Fibroblast of villous mesenchyme (primary cell): ENCODE measurements at places on chromosomes 3 and 15.

- DNase-seq = no peak
Observed at GRCh38 chr3:25084016-25084415, 344.0 kb upstream of the RARB start.

DNA sequence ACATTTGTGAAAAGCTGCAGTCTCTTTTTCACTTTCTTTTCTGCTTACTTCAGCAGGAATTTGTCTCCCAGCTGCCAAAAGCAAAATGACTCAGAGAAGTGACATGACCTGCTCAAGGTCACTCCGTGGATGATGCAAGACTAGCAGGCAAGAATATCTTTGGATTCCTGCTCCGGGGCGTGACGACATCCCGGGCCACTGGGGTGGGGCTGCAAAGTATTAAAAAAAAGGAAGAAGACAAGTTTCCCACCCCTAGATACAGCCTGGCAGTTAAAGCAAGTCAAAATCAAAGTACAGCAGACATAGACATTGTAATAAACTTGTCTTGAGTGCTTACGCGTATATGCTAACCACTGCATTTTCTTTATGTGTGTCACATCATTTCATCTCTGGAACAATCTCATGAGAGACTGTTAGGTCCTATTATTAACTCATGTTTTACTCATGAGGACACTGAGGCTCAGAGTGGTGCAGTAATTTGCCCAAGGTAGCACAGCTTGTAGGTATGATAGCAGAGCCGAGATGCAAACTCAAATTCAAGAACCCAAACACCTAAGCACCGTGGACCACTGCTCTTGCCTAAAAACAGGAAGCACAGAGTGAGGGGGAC, 485.2 kb upstream of the PROK2 start:
- peak; percentile 99 for DNase-seq

GRCh38 chr15:71107501-71107815, 7.8 kb upstream of the THSD4 start:
- DNase-seq = no peak

DNA sequence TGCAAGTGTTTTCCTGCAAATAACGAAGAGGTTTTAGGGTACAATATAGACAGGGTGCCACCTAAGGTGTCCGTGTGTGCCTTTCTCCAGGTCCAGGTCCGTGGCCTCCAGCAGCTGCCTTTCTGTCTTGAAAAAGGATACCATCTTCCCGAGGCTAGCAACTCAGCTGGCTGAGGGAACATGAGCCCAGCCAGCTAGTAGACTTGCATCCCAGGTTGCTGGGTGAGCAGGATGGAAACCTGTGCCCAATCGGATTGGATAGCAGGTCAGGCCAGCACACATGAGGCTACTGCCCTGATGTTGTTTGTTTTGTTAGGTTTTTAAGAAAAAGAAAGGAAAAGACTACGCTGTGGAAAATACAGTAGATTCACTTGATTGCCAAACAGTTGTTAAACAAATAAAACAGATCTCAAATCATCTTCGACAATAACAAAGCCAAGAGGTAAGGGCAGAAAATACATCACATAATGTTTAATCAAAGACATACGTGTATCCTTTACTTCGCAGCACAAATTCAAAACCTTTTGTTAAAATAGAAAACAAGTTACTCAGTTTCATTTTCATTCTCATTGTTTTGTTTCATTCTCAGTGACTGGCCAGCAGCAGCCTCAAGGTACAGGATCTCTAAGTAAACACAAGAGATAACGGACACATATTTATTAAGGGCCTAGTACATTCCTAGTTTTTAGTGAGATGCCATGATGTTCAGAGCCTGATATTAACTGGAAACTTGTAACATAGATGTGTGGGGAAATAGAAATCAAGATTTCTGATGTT, 661.2 kb upstream of the NR2F2 start:
- peak; percentile 53 for DNase-seq

DNA sequence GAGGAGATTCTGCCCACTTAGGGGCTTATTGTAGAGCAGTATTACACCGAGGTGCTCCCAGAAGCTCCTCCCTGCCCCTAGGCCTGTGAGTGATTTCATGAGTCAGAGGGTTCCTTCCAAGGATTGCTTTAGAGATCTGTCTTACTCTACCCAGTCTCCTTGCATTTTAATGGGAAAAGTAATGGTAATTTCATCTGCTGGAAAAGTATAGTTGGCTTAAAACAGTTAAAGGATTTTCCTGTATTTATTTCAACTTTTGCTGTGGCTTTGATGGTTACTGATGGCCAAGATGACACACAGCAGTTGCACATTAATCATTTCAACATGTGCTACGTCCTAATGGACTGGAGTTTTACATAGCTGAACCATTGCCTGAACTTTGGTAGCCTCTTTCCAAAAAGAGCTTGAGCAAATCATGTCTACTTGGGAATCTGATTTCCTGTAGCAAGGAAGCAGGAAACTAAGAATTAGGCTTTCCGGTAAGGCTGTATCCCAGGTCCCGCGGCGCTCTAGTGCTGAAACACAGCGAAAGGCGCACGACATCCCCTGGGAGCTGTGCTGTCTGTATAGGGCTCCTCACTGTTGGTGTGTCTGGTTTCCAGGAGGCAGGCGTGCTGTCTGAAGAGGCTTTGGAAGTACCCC, 9.2 kb upstream of the PGPEP1L start:
- no peak for DNase-seq

DNA sequence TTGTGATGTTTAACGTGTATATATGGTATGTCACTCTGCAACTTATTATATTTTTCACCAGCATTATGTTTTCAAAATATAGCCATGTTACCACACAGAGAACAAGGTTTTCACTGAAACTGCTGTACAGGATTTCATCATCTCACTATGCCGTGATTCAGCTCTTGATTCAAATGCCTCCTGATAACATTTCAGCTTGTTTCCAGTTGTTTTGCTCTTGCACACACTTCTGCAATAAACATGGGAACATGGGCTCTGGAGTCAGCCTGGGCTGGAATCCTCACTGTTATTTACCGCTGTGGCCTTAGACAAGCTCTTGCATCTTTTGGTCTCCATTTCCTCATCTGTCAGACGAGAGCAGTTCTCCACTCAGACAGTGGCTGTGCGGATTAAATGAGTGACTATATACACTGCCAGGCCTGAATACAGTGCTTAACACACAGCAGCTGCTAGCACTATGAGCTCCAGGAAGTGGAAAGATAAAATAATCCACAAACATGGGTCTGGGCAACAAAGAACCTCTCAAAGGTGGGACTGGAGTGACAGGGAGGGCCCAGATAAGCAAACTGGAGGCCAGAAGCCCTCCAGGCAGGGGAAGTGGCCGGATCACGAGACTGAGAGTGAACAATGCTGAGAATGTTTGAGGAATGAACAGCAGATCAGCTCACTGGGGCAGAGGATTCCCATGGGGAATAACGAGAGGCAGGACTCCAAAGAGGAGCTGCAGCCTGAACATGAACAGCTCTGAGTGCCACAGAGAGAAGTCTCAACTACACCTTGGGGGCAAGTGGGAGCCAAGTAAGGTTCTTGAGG, 17.7 kb downstream of the NTRK3 start:
- DNase-seq = peak; percentile 52

DNA sequence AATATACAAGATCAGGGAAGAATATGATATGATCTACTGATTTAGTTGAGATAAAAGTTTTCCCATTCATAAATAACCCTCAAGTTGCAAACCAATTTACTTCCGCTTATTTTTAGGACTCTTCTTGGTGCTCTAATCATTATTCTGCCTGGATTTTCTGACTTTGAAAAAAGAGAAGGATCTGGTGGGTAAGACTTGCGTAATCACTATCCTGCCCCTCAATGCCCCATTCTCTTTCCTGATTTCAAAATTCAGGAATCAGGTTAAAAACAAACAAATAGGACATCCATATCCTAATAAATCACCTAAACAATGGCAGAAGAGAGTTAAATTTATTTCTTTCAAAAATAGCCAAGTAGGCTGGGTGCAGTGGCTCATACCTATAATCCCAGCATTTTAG, 127.5 kb downstream of the CLASP2 start:
- no peak for DNase-seq

- DNase-seq = peak; percentile 44
Observed at GRCh38 chr15:71728881-71729280, 81.5 kb upstream of the NR2E3 start.
